ENCODE measurements at places on chromosomes 1 and 21.

GRCh38 chr21:36980280-36981048 is 14.0 kb upstream of the HLCS start:
- no peak for DNase-seq

DNA sequence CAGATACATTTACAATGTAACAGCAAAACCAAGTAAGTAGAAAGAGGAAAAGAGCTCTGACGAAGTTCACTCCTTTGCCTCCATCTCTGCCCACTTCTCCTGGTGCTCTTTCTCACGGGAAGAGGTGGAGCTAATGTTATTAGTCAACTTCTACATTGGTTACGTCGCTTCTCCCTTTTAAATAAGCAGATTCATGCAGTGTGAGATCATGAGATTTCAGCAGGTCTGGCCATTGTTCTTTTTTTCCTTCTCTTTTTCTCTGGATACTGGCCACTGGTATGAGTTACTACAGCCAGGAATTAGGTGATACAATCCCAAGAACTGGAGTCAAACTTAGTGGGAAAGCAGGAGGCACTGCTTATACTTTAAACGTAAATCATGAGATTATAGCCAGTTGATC is 207.1 kb downstream of the AKT3 start:
- DNase-seq = no peak

DNA sequence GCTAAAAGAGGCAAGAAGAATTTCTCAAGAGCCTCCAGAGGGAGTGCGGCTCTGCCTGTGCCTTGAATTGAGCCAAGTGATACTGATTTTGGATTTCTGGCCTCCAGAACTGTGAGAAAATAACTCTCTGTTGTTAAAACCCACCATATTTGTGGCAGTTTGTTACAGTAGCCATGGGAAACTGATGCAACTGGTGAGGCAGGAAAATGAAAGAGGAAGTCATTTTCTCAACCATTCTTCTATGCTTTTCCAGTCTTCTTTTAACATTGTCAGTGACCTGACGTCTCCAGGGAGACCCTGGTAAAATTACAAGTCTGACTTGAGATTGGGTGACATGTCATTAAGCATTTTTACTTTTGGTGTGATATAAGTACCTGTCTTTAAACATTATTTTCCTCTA is 5.8 kb downstream of the OR6P1 start:
- DNase-seq = no peak

GRCh38 chr1:231584117-231584516 is 42.5 kb upstream of the DISC1 start:
- DNase-seq = no peak

Measured in activated naive CD4-positive, alpha-beta T cell treated with anti-CD3 and anti-CD28 coated beads, Interleukin-2, amount 50 U/mL, for 72 hours (primary cell).